Dermis blood vessel endothelial cell (primary cell): ENCODE measurements at places on chromosomes 12 and 14.

DNA sequence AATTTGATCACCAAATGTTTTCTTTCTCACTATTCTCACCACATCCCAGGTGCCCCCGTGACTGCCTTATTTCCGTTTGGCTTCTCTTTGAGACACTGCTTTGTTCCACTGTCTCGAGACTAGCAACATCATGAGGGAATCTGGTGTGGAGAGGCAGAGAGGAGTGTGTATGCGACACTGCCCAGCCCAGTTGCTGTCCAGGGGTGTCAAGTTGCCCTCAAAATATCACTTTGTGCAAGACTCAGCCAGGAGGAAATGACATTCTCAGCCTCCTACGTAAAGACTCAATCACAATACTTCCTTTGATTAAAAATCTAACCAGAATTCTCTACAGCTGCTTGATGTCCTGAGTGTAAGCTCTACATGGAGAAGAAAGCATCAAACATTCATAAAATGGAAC is 48.2 kb upstream of the EEA1 start:
- peak; percentile 21 for DNase-seq

- DNase-seq = no peak
Observed at GRCh38 chr14:77189479-77189878, 7.9 kb downstream of the TMEM63C start.

DNA sequence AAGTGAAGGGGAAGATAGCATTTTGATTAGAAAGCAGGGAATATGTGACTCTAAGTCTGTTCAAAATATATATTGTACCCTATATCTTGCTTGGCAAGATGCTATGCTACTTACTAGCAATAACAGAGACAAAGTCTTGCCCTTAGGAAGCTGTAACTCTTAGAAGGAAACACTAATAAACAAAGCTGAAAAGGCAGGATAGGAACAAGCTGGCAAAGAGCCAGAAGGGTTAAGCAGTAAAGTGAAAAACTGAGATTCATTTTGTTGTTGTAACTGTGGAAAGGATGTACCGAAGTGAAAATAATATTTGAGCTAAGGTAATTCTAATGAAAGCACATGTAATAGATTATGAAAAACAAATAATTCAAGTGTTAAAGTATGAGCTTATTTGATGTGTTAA is 527.1 kb upstream of the FLRT2 start:
- DNase-seq = peak; percentile 50

- DNase-seq = peak; percentile 51
Observed at GRCh38 chr14:96797582-96798349, 584 bp downstream of the VRK1 start.

DNA sequence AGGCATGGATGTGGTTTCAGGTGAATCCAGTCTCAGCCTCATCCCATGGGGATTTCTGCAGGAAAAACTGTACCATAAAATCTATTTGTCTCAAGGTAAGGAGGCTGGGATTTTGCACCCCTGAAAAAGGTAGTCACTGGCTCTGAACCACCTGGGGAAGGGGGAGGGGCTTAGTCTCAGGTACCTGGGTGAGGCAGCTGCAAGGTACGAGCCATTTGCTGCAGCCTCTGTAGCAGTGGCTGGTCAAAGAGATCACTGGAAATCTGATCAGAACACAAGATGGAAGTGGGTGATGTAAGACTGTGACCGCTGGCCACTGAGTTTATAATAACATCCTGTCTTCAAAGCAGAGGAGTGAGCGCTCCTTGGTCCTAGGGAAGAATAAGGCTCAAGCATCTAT is 209.9 kb upstream of the NOS1 start:
- DNase-seq = peak; percentile 20

DNA sequence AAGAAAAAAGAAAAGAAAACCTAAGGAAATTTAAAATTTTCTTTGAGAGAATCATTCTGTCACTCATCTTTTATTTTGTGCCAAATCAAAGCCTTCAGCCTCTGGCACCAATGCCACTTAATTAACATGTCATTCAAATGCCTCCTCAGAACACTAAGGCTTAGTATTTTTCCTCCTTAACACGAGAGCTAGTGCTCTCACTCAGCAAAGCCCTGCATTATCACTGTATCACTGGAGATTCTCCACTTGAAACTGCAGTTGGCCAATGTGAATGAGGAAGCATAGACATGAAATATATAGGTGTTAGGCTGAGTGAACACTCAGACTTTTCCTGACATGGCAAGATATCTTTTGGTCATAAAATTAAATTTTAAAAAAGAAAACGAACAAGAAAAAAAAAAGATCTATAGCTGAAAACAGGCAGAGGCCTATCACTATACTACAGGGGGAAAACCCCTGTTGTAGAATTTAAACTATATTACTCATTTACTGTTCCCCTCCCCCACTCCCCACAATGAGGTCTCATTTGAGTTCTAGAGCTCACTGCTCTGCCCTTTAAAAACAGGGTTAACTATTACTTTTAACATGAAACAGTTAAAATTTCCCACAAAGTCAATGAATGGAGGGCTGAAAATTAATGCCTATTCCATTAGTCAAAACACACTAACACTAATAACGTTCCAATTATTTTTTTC is 5.1 kb downstream of the MBIP start:
- DNase-seq = no peak

- DNase-seq = no peak
Observed at GRCh38 chr12:52266514-52266913, 7.9 kb upstream of the KRT86 start.

DNA sequence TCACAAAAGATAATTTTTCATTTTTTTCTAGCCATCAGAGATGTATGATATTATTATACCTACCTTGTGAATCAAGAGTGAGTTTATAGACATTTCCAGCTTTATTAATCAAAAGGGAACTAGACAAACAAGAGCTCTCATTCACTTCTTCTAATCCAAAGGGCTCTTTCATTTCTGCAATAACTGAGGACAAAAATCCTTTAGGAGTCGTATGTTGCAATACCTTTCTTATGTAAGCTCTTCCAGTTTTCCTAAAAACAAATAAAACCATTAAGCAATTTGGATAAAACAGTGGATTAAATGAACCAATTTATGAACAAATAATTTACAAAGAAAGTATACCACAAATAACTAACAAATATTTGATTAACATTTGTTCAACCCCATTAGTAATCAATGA is 107.1 kb downstream of the CATSPERB start:
- DNase-seq = no peak
